Stimulated activated CD4-positive, alpha-beta T cell treated with anti-CD3 and anti-CD28 coated beads, Interleukin-1b, Interleukin-23, amount 100 ng/mL, for 48 hours (primary cell): ENCODE measurements at places on chromosomes 11 and 22.

GRCh38 chr11:518463-519202 is 11.6 kb upstream of the RNH1 start:
- DNase-seq = peak; percentile 89

GRCh38 chr22:47406180-47406834 is 643.9 kb downstream of the TBC1D22A start:
- DNase-seq = no peak

GRCh38 chr11:2868506-2869133 is 17.0 kb downstream of the CDKN1C start:
- DNase-seq = no peak

- DNase-seq = no peak
These were observed 116.2 kb downstream of the NECTIN1 start for GRCh38 chr11:119612814-119613213.

DNA sequence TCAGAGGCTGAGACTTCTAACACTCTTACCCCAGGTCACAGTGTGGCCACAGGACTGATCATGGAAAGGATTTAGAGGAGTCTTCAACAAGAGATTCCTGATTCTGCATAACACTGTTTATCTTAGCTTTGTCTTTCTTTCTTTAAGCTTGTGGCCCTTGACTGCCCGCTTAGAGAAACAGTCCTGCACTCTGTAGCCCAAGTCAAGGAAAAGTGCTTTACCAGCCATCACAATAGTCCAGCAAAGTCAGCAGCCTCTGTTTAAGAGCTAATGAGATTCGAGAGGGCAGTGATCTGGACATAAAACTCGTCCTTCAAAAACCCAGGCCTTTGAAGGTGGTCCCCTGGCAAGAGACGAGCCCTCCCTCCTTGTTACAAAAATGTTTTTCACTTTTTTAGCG is 30.0 kb downstream of the PRDM10 start:
- DNase-seq = no peak

DNA sequence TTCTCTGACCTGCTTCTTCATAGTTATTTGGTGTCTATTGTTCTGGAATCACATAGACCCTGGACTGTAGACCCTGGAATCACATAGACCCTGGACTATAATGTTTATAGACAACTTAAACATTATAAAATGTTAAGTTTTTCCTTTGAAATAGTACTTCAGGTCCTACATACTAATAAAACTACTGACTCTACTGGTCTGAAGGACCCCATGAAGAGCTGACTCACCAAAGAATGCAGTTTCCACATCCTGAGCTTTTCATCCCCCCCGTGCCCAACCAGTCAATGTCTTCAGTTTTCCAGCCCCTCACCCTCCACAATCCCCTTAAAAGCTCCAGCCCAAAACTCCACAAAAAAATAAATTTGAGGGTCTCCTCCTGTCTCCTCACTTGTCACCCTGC is 6.6 kb upstream of the PLEKHA7 start:
- no peak for DNase-seq

GRCh38 chr11:70496591-70497535 is 98.5 kb downstream of the CTTN start:
- DNase-seq = no peak

GRCh38 chr22:36520423-36520822 is 8.5 kb downstream of the EIF3D start:
- no peak for DNase-seq

DNA sequence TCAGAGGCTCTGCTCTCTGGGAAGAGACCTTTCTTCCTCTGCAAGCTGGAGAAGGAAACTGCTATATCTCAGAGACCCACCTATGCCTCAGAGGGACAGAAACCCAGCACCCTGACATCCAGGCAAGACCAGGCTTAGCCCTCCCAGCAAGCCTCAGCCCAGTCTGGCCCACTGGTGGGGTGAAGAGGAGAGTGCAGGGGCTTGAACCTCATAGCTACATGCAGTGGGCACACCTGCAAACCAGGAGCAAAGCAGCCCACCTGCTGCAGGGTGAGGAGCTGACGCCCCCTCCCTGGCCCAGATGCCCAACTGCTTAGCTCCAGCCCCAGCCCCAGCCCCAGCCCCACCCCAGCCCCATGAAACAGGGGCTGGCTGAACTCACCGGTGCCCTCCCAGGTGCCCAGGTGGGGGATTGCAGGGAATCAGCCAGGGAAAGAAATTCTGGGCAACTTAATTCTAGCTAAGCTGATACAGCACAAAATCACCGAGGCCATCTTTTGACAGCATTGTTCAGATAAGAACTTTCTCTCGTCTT is 246.8 kb downstream of the BUD13 start:
- no peak for DNase-seq

DNA sequence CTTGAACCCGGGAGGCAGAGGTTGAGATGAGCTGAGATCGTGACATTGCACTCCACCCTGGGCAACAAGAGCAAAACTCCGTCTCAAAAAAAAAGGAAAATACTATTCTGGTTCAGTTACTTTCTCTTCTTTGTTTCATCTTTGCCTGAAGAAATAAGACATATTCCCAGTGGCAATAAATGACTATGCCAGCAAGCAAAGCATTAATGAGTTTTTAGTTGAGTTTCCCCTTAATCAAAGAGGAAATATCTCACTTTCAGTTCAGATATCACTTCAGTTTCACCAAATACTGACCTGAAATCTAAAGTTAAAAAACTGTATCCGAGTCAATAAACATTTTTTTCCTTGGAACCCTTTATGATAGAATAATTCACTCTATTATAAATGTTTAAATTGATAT is 10.4 kb downstream of the PISD start:
- DNase-seq = no peak

DNA sequence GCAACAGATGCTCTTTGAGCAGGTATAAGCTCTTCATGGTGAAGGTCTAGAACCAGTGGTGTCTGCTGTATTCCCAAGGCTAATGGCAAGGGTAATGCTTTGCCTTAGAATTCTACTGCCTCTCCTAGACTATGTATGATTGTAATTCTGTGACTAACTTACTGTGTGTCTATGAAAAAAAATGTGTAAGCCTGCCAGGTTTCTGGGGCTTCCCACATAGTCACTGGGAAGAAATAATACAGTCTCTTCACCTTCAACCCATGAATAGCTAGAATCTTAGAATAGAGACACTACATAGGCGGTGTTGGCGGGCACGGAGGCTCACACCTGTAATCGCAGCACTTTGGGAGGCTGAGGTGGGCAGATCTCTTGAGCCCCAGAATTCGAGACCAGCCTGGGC is 84.1 kb downstream of the C11orf91 start:
- DNase-seq = no peak

DNA sequence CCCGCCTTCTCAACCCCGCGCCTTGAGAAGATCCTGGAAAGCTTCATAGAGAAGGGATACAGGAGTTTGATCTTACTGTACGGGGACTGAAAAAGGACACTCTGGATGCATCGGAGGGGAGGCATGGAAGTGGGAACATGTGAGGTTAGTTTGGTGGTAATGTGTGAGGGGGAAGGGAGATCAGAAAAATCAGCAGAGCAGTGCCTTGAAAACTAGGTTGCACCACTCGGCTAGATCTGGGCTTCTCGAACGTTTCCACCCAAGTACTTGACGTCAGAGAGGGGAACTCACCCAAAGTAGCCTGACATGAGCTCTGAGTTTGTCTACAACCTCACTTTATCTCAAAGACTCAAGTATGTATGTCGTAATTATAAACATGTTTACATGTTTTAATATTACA is 14.5 kb downstream of the USP35 start:
- DNase-seq = no peak

DNA sequence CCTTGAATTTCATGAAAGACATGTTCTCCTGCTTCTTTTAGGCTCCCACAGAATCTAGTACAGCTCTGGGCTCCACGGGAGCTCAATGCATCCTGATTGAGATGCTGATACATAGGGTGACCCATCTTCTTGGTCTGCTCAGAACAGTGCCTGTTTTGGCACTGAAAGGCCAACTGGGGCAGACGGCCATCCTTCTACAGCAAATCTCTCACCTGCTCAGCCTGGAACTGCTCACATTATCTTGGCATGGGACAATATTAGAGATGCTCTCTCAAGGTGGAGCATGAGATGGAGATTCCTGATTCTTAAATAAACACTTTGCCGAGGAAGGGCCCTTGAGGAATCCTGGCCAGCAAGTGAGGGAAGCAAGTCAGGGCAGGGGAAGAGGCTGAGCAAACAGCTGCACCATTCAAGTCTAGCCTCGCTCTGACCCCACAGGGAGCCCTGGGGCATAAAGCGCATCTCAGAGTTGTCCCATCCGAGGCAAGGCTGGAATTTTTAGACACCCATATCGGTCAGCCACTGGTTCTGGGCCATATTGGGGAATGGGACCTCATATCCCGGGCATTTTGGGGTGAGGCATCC is 58.4 kb upstream of the CSNK2A3 start:
- no peak for DNase-seq

DNA sequence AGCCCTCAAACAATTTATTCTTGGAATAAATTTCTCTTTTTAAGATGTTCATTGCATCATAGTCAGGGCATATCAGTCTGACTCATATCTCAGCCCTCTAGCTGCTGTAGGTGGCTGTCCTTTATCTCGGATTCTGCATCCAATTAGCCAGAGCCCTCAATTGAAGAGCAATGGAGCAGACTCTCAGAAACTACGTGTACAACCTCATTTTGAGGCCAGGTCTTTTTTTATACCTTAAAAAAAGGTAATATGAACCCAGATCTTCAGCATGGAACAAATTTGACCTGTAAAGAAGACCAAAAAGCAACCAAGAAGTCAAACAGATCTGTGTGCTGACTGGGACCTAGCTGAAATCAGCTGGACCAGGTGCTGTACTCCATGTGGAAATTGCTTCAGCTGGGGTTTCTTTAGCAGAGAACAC is 8.7 kb downstream of the OR52A5 start:
- no peak for DNase-seq

DNA sequence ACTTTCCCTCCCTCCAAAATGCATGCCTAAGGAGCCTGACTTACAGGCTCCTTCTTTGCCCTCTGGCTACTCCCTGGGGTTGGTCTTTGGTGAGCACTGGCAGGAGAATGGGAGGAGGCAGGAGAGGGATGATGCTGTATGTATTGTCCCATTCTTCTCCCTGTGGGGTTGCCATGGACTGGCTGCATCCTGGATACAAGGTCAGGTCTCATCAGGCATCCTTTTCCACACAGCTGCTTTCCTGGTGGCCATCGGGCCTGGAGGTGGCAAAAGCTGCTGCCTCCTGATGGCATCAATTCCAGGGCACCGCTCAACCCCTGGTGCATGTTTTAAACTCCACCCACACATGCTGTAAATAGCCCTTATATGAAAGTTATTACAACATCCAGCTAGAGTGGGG is 257.2 kb downstream of the ETS1 start:
- no peak for DNase-seq

DNA sequence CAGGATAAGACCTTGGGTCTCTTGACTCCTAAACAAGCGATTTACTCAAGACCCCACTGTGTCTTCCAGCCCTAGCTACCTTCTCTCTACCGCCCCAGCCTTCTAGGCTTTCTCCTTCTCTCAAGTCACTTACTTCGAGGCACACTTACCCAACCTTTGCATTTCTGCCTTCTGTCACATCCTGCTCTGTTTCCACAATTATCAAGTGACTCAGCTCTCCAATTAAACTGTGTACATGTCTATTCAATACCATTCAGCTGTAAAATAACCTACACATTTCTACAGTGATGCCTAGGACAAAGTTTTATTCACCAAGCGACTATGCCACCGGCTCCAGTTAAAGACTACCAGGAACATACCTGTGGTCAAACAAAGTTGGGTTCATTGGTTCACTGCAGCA is 69.0 kb downstream of the LARGE1 start:
- no peak for DNase-seq

- DNase-seq = peak; percentile 29
These were observed at the start of gene POGLUT3 for GRCh38 chr11:108498046-108498815. POGLUT3 (minus strand) TSS chr11:108498384; CDS start chr11:108498366, 18 bp downstream.

GRCh38 chr11:64893194-64894069 is 15.0 kb upstream of the EHD1 start:
- DNase-seq = no peak

GRCh38 chr11:2915473-2915872 is 13.7 kb downstream of the PHLDA2 start:
- no peak for DNase-seq

- no peak for DNase-seq
These were observed 415.9 kb downstream of the TMEM135 start for GRCh38 chr11:87453531-87454089.

- no peak for DNase-seq
These were observed 24.6 kb downstream of the OR2AG2 start for GRCh38 chr11:6747097-6747668.

GRCh38 chr11:115528225-115528624 is 24.0 kb upstream of the CADM1 start:
- no peak for DNase-seq

DNA sequence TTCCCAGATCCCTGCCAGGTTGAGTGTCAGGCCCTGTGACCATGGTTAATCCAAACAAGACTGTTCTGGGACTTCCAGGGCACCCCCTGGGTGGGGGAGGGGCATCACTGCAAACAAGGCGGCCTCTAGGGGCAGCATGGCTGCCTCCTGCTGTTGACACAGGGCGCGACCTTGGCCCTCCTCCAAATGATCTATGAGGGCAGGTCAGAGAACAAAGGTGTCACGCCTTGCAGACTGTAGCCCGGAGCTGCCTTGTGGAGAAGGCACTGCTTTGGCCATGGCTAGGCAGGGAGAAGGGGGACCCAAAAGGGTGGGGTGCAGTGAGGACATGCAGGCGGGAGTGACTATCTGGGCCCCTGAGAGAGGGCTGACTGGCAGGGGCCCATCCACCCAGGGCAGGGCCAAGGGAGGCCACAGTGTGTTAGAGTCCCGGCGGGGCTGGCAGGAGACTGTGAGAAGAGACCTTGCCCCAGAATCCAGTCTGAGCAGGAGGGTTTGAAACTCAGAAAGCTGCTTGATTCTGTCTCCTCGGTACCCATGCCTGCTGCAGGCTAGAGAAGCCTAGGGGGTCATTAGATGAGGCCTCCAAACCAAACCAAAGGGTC is 35.6 kb downstream of the KCNC1 start:
- no peak for DNase-seq

DNA sequence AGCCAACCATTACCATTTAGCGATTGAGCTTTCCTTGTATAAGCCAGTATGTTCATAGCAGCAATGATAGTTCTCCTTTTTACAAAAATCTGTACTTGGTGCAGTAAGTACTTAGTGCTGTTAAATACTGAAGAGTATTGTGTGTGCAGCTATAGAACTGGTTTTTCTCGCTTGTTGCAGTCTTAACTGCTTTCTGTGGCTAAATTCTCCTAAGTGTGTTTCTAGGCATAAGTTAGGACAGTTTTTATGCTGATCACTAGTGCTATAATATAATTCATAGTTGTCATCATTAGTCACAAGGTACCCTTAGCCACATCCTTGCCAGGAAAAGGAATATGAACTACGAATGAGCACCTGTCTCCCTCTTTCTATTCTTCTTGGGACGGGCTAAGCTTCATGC is 107.7 kb downstream of the GRAMD1B start:
- DNase-seq = no peak

DNA sequence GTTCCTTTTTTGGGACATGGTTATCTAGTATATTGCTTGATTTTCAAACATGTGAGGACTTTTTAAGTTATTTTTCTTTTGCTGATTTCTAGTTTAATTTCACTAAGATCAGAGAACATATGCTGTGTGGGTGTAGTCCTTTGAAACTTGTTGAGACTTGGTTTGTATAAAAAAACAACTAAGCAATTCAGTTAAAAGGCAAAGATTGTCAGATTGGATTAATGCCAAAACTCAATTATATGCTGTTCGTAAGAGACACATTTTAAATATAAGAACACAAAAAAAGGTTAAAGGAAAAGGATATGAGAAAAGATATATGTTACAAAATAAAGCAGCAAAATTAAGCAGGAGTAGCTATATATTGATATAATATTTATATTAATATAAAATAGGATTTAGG is 17.8 kb upstream of the RRM1 start:
- no peak for DNase-seq
